ENCODE measurements at places on chromosomes 12 and 14. TPM values are rescaled to one million over a fixed set of nuclear protein-coding genes. Genes with fewer than 3 reads are reported as not detected.
A peak's percentile ranks its signal among the peaks of the same experiment; 100 is the strongest.

DNA sequence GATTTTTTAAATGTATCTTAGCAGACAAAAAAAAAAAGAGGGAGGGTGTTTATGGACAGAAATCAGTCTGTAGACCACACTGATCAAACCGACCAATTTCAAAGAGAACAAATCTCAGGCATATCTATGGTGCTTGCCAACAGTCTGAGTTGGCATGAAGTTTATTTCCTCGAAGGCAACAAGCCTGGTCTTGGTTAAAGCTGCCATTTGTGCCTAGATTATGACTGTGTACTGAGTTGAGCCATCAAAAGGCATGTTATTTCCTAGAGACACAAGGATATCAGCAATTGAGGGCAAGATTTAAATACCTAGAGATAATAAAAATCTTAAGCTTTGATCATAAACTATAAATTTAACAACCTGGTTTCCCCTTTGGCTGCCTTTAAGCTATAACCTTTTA is 119.2 kb downstream of the SLC2A13 start:
- DNase-seq = no peak

DNA sequence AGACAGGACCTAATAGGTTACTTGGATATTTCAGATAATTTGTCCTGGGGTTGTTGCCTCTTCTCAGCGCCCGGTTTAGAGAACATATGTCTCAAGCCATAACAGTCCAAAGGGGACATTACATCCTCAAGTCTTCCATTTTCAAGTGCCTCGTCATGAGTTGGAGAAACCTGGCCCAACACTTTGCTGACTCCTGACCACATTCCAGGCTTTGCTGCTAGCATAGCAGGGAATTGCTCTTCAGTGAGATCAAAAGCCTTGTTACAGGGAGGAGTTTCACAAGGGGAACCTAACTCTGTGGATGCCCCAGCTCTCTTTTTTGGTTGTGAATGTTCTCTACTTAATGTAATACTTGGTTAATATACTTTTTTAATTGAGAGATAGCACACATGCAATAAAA is 8.2 kb upstream of the MMP19 start:
- no peak for DNase-seq

GRCh38 chr12:66860752-66861750 is 182.2 kb upstream of the GRIP1 start:
- peak; percentile 73 for DNase-seq

- no peak for DNase-seq
Observed at GRCh38 chr12:62468397-62468796, 1.8 kb downstream of the MON2 start.

DNA sequence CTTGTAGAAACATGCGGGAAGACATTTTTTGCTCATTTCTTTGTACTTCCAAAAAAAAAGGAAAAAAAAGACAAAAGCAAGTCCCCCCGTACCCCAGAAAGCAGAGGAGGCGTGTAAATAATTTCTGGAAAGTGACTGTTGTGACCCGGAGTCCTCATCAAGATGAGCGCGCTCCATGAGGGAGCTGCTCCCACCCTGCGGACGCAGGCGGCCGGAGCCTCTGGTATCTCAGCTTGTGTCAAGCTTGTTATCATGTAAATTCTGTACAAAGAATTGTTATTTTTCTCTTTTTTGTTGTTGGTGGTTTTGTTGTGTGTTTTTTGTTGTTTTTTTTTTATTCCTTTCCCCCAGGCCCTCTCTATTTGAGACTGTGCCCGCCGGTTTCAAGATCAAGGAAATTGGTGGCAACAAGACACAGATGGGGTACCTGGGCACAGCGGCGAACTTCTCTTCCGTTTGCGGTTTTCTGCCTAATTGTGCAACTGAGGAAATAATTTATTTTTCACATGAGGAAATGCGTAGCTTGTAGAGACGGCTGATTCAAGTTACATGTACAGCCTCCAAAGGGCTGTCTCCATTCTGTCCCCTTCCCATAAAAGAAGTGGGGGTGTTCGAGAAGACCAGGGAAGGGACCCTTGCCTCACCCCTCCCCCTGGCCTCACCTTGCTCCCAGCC is 27.0 kb downstream of the HPD start:
- DNase-seq = no peak

DNA sequence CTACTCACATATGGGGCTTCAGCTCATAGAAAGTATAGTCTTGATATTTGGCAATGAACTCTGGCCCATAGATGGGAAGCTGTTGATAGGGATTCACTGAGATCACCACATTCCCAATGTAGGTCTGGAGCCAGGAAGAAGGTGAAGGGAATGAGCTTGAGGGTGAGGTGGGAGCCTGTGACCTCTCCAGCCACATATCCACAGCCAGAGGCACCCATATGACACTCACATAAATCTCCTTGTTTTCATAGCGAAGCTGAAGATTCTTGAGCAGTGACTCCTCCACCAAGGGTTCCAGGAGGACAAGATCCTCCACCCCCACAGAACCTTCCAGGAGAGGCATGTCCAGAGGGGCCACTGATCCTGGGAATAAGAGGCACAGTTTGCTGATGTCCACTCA is 1.9 kb downstream of the MYO1A start:
- DNase-seq = no peak

GRCh38 chr14:66056268-66056907 is 429.8 kb upstream of the CCDC196 start:
- DNase-seq = no peak

DNA sequence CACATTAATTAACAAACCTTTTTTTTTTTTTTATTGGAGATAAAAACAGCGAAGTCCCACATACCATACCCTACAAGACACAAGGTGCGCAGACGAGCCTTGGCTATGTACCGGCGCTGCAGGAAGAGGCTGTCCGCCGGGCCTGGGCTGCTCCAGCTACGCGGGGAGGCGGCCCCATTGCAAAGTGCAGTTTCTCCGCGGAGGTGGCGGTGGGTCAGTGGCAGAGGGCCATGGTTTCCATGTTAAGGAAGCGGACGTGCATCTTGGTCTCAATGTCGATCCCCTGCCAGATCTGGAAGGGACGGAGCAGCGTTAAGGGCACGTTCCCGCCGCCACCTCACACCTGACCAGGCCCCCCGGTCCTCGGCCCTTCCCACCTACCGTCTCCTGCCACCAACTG is 60.3 kb downstream of the TESC start:
- no peak for DNase-seq

- DNase-seq = no peak
Observed at GRCh38 chr14:68759017-68759560, 33.8 kb downstream of the ZFP36L1 start.

- DNase-seq = no peak
Observed at GRCh38 chr12:81963636-81964035, 204.5 kb upstream of the PPFIA2 start.

- no peak for DNase-seq
Observed at GRCh38 chr12:106767954-106768822, 6.3 kb upstream of the RIC8B start.

DNA sequence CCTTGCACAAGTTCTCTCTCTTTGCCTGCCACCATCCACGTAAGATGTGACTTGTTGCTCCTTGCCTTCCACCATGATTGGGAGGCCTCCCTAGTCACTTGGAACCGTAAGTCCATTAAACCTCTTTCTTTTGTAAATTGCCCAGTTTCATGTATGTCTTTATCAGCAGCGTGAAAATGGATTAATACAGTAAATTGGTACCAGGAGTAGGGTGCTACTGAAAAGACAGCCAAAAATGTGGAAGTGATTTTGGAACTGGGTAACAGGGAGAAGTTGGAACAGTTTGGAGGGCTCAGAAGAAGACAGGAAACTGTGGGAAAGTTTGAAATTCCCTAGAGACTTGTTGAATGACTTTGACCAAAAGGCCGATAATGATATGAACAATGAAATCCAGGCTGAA is 27.9 kb downstream of the STYK1 start:
- DNase-seq = no peak

- DNase-seq = no peak
Observed at GRCh38 chr12:68106160-68106559, 53.4 kb downstream of the IFNG start.

DNA sequence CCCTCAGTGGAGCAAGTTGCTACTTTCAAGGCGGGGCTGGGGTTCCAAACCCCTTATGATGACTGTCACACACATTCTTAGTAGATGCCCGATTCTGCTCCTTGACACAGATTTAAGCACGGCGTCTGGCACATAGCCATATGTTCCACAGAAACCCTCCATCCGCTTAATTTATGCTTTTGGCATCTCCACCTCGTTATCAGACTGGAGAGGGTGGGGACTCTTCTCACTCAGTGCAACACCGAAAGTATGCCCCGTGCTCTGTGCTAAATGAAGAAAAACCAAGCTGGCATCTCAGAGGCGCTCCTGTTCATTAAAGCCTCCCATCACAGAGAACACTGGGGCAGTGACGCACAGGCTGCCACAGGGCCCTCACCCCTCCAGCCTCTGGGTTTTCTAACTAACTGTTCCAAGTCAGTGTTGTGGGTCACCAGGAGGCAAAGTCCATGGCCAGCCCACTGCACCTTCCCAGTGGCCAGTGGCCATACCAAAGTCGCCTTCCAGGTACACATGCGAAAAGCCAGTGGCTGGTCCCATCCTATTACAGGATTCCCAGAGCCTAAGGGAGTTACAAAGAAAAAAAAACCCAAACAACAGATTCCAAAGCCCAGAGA is 27.3 kb downstream of the CCDC88C start:
- DNase-seq = no peak

DNA sequence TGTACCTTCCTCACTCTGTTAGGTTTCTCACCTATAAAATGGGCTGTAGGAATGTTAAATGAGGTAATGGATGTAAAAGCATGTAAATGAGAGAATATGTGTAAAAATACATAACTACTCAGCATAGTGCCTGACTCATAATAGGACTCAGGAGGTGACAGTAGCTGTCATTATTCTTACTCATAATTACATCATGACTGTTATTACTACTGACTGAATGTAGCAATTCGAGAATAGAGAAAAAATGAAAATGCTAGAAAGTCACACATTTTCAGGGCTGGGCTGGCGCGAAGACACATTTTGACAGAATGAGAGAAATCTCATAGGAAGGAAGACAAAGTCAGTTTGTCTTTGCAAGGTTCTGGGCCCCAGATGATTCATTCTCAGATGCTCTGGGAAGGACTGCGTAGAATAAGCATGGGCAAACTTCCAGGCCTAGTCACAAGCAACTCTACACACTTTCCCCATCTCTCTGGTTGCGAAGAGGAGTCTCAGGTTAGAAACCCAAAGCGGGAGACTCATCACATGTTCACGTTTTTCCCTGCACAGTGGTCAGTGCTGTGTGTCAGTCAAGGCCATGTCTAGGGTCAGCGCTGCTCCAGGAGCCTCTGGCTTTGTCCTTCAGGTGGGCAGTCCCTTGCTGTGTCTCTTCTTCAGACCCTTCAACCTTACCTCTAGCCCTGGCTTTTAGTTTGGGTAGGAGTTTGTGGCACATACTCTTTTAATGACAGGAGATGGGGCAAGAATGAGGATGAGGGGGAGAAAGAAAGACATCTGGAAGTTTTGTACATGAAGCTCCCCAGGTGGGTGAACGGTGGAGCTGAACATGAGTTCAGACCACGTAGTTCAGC is 8.4 kb downstream of the GPRC5A start:
- DNase-seq = no peak

DNA sequence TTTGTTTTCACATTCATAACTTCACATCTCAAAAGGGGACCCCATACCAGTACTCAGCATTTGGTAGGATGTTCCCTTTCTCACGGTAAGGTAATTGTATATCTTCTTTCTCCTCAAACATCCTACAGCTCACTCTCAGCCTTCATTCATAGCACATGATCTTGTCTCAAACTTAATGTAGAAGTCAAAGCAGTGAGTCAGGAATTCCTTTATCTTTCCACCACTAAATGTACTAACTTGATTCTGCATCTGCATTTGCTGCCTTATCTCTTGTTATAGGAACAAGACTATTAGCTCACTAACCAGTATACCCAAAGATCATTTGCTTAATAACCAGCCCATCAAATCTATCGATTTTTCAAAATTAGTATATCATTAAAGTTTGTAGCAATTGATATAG is 22.9 kb downstream of the CPSF2 start:
- no peak for DNase-seq

GRCh38 chr14:68637106-68638021 is 155.5 kb downstream of the ZFP36L1 start:
- no peak for DNase-seq

The OVCH1 gene
- 0.78 TPM for polyA plus RNA-seq

The PLBD1 gene
- polyA plus RNA-seq = 43.7 TPM

The CRIP2 gene
- polyA plus RNA-seq = 87.4 TPM

The BORCS5 gene
- polyA plus RNA-seq = 9.0 TPM

The C3AR1 gene
- polyA plus RNA-seq = 3.6 TPM

The CMA1 gene
- polyA plus RNA-seq = 0.42 TPM

The DDN gene
- polyA plus RNA-seq = 65.9 TPM

The HNRNPC gene
- 908 TPM for polyA plus RNA-seq

Data from left kidney (tissue), 8 donors.